Cortex of kidney (tissue), 1 donor: ENCODE measurements at places on chromosomes 3 and 15.

DNA sequence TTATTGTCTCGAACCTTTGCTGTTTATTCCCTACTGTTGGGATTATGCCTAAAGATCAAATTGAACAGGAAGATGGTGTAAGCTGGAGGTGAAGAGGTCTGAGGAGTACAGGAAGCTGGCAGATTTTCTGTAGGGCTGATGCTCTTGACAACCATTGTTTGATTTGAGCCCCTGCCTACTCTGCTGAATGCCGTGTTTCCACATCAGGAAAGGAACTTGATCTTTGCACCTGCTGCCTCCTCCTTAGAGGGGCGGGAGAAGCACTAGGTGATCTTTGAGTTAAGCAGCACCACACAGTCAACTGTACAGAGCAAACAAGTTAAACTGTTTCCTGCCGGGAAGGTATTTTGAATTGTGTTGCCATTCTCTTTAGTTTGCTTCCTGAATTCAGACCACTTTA lies 364.6 kb upstream of the EPHA6 start:
- no peak for DNase-seq

- no peak for DNase-seq
These were observed 2.6 kb downstream of the FAM43A start for GRCh38 chr3:194688200-194688740.

- DNase-seq = no peak
These were observed 313.2 kb upstream of the THBS1 start for GRCh38 chr15:39267685-39268084.

GRCh38 chr3:69130689-69131088 lies 8.3 kb upstream of the LMOD3 start:
- no peak for DNase-seq

- DNase-seq = no peak
These were observed 50.2 kb upstream of the TPM1 start for GRCh38 chr15:62992302-62992701.

GRCh38 chr3:172635588-172635987 lies 75.3 kb downstream of the NCEH1 start:
- DNase-seq = no peak
